ENCODE measurements at places on chromosomes 4 and X.
A peak's percentile ranks its signal among the peaks of the same experiment; 100 is the strongest.

DNA sequence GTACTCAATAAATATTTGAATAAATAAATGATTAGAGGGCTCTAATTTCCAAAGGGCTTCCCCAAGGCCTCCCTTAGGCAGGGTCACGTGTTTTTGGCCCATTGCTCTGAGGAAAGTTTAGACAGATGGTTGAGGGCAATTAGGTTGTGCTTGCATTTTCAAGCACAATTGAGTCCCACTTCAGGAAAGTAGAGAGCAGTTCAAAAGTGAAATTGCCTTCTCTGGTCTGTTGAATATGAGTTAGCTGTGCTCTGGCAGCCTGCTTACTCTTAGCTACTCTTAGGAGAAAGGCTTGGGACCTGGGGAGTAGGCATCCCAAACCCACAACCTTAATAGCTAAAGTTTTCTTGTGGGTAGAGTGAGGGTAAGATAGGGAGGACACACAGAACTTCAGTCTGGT lies 9.0 kb upstream of the DRP2 start:
- no peak for DNase-seq

DNA sequence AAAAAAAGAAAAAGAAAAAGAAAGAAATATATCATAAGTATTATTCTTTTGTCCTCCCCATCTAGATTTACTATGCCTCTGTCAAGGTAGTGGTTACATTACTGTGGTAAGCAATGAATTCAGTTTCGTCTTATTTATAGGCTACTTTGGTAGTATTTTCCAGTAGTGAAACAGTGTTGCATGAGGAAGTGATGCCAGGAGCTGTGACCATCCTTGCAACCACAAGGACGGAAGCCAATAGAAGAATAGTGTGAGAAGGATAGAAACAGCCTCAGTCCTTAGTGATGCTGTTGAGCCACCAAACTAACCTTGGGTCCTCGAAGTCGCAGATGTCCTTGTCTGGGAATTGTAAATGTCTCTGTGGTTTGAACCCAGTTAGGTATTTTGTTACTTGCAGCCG lies 328.5 kb downstream of the PPP3CA start:
- DNase-seq = no peak

GRCh38 chr4:97215409-97215941 lies 927.8 kb downstream of the STPG2 start:
- DNase-seq = peak; percentile 74

GRCh38 chrX:3963980-3964379 lies 250.5 kb upstream of the PRKX start:
- DNase-seq = no peak

GRCh38 chr4:147749811-147750321 lies 18.0 kb downstream of the ARHGAP10 start:
- no peak for DNase-seq

- no peak for DNase-seq
These were observed 10.7 kb upstream of the BCLAF3 start for GRCh38 chrX:20001588-20001987.

GRCh38 chrX:9598344-9598743 lies 133.5 kb downstream of the TBL1X start:
- DNase-seq = no peak

DNA sequence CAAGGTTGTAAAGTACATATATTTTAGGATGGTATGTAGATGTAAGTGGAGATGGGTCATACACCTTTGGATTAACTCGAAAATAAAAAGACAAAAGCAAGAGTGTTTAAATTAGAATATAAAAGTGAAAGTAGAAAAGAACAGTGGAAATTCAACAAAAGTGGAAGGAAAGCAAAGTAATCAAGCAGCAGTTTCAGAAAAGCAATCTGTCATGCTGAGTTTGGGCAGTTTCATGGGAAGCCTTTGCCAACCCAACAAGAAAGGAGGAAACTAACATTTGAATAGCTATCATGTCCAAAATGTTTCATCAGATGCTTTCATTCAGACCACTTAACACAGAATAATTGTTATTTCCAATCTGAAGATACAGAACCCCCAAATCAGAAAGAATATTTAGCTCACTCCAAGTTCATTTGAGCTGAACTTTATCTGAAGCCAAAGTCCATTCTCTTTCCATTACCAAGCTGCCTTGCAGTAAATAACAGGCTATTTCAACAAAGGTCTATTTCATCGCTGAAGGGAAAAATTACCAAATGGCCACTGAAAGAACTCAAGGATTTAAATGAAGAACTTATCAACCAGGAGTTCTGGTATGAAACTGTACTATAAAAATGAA lies 1.8 kb upstream of the EXOSC9 start:
- no peak for DNase-seq

- DNase-seq = no peak
These were observed 150.6 kb downstream of the RASL11B start for GRCh38 chr4:53012738-53013137.

DNA sequence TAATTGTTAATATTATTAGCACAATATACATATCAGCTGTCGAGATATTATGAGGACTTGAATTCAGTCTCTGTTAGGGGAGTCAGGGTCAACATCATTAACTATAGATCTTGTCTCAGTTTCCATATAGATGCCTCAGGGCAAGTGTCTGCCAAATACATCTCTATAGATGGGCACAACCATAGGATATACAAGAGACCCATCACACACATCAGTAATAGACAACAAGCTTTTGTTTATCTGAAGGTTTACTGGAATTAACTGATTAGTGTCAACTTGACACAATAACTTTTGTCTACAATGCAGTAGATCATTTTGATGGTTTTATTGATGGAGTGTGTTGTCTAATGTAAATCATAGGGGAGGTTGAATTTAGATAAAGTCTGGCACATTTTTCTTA lies 37.1 kb upstream of the PHOX2B start:
- DNase-seq = no peak

DNA sequence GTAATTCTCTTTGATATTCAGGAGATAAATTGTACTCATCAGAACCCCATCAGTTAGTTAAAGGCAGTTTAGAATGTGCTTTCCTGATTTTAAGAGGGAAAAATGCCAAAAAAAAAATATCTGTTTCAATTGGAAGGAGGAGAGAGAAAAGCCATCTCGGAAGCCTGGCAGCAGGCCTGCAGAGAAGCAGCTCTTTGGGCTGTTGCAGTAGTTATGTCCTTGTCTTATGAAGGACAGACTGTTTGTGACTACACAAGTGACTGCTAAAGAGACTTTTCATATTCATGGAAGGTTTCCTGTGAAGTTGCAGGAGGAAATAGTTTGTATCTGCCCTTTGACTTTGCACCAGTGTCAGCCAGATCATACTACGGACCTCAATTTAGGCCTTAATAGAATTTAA lies 88.8 kb downstream of the DCLK2 start:
- DNase-seq = no peak

DNA sequence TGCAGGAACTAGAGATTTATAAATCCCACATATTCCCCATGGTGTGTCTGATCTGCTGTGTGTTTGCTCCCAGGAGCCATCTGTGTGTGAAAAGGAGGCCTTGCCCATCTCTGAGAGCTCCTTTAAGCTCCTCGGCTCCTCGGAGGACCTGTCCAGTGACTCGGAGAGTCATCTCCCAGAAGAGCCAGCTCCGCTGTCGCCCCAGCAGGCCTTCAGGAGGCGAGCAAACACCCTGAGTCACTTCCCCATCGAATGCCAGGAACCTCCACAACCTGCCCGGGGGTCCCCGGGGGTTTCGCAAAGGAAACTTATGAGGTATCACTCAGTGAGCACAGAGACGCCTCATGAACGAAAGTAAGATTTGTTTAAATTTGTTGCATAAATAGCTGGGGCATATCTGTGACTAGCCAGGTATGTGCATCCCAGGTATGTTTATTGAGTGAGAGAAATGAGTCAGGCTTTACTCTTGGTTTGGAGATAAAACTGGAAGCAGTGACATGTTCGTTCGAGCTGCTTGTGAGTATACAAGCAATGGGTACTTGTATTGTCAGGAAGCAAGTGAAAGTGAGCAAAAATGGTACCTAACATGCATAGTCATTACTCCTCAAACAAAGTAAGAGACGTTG lies 89.5 kb downstream of the PTTG2 start:
- DNase-seq = no peak
